ENCODE measurements at places on chromosomes 5 and 9.

DNA sequence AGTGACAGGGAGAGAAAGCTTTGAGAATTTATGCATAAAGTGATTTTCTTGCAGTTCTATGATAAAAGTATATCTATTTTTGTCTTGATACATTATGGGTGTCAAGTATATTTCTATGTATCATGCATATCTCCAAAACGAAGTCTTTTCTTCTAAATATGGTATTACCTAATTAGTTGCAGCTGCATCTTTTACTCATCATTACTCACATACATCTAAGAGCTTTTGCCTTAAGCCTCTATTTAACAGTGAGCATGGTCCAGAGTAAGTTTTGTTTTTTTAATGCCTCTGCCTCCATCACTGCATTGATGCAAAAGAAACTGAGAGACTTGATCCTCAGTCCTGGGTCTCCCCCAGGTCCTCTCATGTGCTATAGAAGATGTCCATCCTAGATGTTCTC, 40.0 kb upstream of the SMC5 start:
- DNase-seq, result no peak

DNA sequence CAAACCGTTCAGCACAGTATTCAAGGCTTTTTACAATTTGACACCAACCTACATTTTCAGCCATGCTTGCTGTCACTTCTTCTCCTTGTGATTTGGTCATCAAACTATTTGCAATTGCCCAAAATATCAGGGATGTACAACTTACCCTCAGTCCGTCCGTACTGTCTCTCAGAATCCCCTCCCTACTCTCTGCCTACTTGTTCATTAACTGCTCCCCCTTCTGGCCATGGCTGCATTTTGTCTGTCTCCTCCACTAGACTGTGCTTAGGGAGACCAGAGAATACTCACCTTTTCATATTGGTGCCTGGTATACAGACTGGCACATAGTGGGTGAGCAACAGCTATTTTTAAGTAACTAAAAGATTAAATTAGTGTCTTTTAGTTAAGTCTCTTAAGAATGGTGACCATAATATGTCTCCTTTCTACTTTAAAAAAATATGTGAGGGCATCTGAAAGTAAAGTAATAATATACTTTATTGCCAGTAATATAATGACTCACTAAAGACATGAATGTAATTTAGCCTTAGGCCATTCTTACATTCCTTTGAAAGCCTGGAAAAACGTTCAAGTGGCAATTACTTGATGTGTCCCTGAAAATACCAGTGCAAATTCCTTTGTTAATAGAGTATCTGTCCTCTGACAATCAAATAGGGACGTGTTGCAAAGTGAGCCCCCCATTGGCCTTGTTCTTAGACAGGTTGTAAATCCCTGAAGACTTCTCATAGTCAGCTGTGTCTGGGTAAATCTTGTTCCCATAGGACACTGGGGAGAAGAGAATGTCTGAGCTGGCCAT, 27.8 kb downstream of the PRLR start:
- no peak for DNase-seq

- no peak for DNase-seq
Observed at GRCh38 chr5:67588389-67588788, 391.8 kb upstream of the CD180 start.

GRCh38 chr5:72290356-72291133, 29.5 kb downstream of the MRPS27 start:
- DNase-seq, result no peak

DNA sequence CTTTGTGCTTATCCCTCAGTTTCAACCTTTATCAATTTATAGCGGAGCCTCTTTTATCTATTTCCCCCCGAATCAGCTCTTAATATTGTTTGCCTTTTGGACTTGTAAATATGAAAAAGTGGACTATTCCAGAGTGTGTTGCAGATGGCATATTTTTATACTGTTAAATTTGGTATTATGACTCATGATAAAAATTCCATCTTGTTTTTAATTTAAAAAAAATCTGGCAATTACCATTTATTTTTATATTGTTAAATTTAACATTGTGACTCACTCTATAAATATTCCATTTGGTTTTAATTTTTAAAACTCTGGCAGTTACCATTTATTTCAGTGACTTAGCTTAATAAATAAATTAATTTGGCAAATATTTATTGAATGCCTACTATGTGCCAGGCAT, 37.5 kb downstream of the RBM27 start:
- no peak for DNase-seq

- no peak for DNase-seq
Observed at GRCh38 chr5:40518485-40518917, 161.2 kb upstream of the PTGER4 start.

DNA sequence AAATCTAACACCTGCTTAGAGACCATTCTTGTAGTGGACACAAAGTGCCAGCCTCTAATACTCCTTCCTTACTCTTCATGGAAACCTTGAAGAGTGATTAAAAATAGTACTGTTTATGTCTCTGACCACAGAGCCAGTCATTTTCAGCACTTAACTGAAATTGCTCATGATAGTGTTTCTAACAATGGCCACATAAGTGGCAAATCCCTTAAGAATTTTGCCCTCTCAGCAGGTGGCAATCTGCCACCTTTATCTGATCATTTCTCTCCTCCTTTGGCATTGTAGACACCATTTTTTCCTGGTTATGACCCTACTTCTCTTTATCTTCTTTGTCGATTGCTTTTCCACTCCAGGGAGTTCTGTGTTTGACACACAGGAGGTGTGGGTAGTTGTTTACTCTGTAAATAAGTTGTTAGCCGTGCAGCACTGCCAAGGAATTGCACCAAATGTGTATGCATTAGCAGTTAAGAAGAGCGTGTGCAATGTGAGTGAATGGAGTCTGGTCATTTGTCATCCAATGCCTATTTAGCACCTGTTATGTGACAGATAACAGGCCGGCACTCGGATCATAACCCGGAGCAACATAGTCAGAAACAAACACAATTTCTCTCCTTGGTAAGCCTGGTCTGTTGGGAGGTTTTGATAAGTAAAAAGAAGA, 36.8 kb upstream of the STARD4 start:
- DNase-seq, result no peak

GRCh38 chr5:59673438-59674058, 220.0 kb downstream of the PDE4D start:
- DNase-seq, result peak; percentile 39

DNA sequence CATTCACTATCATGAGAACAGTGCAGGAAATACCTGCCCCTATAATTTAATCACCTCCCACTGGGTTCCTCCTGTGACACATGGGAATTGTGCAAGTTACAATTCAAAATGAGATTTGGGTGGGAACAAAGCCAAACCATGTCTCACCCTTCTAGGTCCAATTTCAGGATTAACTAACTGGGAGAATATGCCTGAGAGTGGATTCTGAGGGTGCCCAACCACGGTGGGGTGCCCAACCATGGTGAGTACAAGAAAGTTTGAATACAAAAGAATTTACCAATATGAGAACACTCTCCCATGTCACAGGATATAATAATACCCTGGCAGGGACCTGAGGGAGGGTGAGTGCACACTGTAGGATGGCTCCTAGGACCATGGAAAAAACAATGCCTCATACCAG, 17.2 kb upstream of the GDA start:
- DNase-seq, result no peak

GRCh38 chr9:27117489-27118135, 8.6 kb downstream of the TEK start:
- DNase-seq, result no peak

- no peak for DNase-seq
Observed at GRCh38 chr5:173323106-173323798, 5.0 kb downstream of the STC2 start.

GRCh38 chr9:78101247-78101646, 69.6 kb upstream of the GNAQ start:
- no peak for DNase-seq

DNA sequence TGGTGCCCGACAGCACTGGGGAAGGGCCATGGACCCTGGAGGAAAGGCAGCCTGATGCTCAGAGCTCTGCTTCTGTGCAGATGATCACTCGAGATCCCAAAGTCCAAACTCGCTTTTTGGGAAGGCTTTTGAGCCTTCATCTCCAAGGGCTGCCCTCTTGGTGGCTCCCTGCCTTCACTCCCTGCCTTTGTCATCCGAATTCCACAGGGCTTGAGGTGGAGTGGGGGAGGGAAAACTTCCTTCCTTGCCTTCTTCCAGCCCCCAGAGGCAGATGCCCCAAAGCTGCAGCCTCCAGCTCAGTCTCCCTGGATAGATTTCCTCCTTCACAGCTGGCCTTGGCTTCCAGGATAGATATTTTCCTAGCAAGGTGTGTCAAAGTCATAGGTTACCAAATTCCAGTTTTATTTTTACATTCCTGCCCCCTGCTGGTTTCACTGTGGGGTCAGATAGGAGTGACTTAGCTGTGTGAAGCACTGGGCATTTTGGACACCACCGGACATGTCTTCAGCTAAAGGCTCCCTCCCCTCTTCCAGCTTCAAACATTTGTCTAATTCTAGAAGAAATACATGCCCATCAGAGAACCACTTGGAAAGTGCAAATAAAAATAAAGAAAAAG, 268.2 kb downstream of the HSPA4 start:
- DNase-seq, result no peak

GRCh38 chr9:87256973-87257372, 240.7 kb upstream of the DAPK1 start:
- DNase-seq, result no peak

DNA sequence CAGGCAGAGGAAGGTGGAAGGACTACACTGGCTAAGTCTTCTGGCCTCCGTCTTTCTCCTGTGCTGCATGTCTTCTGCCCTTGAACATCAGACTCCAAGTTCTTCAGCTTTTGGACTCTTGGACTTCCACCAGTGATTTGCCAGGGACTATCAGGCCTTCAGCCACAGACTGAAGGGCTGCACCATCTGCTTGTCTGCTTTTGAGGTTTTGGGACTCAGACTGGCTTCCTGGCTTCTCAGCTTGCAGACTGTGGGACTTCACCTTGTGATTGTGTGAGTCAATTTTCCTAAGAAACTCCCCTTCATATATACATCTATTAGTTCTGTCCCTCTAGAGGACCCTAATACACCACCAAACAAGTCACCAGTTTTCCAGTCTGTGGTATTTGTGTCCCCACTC, 9.7 kb upstream of the ANKDD1B start:
- no peak for DNase-seq

- DNase-seq, result no peak
Observed at GRCh38 chr9:35395076-35395705, 94.7 kb upstream of the RUSC2 start.

GRCh38 chr9:124347968-124348358, 67.3 kb downstream of the PSMB7 start:
- no peak for DNase-seq

DNA sequence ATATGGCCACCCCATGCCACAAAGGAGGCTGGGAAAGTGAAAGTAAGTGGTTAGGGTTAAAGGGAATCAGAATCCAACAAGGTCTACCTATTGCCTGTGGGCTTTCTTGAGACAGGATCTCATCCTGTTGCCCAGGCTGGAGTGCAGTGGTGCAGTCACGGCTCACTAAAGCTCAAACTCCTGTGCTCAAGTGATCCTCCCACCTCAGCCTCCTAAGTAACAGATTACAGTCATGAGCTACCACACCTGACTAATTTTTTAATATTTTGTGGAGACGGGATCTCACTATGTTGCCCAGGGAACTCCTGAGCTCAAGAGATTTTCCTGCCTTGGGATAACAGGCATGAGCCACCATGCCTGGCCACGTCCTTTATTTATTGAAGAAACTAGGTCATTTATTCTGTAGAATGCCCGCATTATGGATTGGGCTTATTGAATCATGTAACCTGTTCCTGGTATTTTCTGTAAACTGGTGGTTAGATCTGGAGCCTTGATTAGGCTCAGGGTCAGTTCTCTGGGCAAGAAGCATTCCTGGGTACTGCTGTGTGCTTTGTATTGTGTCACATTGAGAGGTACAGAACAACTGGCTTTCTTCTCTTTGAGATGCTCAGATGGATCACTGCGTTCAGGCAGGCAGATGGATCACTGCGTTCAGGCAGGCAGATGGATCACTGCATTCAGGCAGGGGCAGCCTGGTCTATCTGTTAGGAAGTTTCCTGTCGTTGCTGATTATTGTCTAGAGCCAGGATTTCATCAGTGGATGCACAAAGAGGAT, 41.6 kb downstream of the ERGIC1 start:
- no peak for DNase-seq

DNA sequence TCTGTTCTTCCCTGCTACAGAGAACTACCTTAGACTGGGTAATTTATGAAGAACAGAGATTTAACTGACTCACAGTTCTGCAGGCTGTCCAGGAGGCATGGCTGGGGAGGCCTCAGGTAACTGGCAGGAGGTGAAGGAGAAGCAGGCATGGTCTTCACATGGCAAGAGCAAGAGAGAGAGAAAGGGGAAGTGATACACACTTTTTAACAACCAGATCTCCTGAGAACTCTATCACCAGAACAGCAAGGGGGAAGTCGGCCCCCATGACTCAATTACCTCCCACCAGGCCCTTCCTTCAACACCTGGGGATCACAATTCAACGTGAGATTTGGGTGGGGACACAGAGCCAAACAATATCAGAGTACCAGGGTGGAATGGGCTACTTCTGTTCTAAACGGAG, 766.8 kb downstream of the TLE1 start:
- no peak for DNase-seq

DNA sequence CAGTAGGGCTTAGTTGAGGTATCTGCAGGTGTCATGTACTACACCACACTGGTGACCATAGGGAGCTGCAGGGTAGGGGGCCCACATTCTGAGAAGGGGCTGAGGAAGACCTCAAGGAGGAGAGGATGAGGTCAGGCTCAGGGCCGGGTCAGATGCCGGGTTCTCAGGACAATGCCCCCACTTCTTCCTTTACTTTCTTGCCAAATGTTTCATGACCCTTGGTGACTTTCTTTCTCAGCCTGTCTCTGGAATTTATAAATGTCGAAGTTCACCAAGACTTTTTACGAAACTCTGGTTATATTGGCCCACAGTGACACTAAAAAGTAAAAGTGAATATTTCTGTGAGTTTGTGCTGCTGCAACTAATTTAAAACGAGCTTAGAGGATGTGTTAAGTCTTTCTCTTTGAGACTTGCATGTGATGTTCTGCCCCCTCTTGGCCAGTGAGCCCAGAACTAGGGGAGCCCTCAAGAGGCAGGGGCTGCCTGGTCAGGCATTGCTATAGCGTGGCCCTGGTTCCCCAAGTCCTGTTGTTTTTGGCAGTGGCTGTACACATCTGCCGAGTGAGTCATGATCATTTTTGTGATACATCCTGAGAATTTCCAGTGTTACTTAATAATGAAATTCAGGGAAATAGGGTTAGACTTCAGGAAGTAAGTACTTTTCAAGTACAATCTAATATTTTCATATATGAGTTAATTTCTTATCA, 11.2 kb downstream of the ACO1 start:
- DNase-seq, result no peak

DNA sequence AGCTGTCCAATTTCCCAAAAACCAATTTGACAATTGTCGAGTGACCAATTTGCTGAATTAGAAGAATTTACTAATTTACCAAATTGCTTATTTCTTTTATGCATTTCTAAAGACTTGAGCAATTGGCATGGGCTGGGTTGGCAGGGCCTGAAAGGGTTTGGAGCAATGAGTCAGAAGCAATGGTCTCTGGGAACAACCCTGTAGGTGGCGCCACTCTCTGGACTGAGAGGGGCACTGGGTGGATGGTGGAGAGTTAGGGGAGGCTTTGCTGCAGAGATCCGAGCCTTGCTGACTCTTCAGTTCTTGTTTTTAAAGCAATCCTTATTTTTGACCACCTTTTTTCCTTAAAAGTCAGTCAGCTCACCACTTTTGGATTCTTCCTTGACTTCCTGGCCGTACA, 71.5 kb upstream of the RPS23 start:
- no peak for DNase-seq

Data from KG1 (cell line).